KG1 (cell line): ENCODE measurements at places on chromosomes 4 and X.
A peak's percentile ranks its signal among the peaks of the same experiment; 100 is the strongest.

DNA sequence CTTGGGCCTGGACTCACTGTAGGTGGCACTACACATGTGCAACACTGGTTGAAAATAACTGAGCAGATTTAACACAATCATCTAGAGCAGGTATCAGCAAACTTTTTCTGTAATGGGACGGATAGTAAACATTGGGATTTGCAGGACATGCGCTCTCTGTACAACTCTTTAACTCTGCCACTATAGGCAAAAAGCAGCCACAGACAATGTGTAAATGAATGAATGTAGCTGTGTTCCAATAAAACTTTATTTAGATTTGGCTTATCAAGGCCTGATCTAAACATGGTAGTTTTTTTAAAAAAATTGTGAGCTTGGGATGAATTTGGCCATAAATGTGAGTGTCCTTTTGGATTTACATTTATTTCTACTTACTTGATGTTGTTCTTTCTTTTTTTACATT is 407.3 kb downstream of the FAT4 start:
- no peak for DNase-seq

DNA sequence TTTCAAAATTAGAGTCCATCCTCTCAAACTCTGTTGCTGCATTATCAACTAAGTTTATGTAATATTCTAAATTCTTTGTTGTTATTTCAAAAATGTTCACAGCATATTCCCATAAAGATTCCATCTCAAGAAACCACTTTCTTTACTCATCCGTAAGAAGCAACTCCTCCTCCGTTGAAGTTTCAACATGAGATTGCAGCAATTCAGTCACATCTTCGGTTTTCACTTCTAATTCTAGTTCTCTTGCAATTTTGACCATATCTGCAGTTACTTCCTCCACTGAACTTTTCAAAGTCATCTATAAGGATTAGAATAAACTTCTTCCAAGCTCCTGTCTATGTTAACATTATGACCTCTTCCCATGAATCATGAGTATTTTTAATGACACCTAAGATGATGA is 216.6 kb upstream of the SLC7A11 start:
- DNase-seq = no peak

DNA sequence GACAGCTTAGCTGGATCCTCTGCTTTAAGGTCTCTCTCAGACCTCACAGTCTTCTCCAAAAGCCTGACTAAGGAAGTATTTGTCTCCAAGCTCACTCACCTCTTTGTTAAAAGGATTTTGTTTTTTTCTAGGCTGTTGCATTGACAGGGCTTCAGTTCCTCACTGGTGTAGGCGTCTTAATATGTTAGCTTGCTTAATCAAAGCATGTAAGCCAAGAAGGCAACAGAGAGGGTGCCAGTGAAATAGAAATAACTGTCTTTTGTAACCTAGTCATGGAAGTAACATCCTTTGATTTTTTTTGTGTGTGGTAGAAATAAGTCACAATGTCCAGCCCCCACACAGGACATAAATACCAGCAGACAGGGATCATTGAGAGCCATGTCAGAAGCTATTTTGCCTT is 58.8 kb downstream of the FIP1L1 start:
- DNase-seq = no peak

GRCh38 chr4:111228874-111229273 is 606.0 kb upstream of the PITX2 start:
- DNase-seq = no peak

GRCh38 chr4:90025248-90025647 is 101.9 kb upstream of the CCSER1 start:
- no peak for DNase-seq

GRCh38 chr4:498328-498904 is 540 bp downstream of the ZNF721 start:
- DNase-seq = no peak

DNA sequence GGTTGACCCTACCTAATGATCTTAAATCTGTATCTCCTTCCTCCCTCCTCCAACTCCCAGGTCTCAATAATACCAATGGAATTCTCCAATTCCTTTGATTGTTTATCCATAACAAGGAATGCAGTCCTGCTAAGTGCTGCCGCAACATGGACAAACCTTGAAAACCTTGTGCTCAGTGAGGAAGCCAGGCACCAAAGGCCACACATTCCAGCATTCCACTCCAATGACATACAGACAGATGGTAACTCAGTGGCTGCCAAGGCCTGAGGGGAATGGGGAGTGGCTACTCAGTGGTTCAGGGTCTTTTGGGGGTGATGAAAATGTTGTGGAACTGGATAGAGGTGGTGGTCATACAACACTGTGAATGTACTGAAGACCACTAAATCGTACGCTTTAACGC is 10.4 kb downstream of the HAUS7 start:
- DNase-seq = no peak

- peak; percentile 25 for DNase-seq
Measured at GRCh38 chr4:88858752-88859151, 161.1 kb upstream of the NAP1L5 start.

DNA sequence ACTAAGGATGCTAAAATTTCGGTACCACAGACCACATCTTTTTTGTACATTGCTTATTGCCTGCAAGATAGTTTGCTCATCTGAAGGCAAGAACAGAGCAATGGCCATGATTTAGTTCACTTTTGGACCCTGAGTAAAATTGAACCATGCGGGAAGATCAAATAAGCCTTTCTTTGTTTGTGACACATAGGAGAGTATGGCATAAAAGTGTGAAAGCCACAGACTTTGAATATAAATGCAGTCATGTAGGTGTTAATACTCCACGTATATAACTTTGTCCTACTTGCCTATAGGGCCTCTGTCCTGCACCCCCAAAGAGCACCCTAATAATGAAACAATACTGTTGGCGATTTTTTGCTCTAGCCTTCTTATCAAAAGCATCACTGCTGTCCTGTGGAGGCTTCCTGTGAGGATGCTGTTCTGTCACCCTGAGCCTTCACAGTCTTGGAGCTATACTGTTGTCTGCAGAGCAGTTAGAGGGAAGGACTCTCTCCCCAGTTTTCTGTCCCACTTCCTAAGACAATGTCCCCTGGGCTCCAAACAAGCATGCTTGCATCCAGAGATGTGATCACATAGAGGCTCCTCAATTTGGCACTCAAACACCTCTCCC is 10.2 kb upstream of the CXCL13 start:
- DNase-seq = no peak

GRCh38 chr4:4647041-4647440 is 105.2 kb upstream of the STX18 start:
- DNase-seq = no peak

GRCh38 chrX:106955004-106955772 is 35.0 kb downstream of the CLDN2 start:
- DNase-seq = no peak

DNA sequence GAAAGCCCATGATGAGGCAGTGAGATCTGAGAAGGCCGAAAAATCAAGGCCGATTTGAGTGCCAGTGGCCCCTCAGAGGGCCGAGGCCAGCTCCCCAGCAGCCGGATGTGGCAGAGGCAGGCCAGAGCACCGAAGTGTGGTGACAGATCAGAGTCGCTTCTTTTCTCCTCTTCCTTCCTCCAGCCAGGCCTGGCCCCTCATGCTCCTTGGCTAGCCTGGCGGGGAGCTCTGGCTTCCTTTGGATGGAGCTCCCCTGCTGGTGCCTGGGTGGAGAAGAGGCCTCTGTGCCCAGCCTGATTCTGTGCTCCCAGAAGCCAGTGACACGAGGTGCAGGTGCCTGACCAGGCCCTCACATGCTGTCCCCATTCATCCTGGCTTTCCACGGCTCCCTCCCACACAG is 127.2 kb upstream of the PABPC4L start:
- DNase-seq = no peak

- no peak for DNase-seq
Measured at GRCh38 chrX:154795016-154795415, 10.3 kb downstream of the MPP1 start.

DNA sequence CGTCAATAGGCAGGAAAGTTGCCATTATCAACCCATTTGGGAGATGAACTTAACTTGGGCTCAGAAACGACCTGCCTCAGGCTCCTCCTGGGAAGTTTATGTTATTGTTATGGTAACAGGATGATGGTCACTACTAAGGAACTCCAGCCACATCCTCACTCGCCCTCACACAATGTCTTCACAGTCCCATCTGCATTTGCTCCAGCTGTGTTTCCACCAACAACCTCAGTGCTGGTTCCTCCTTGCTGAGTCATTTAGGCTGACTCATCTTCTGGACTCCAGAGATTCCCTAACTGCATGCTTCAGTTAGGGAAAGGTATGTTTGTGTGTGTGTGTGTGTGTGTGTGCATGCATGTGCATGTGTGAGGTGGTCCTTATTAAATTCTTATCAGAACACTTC is 293.4 kb upstream of the BOD1L1 start:
- no peak for DNase-seq

GRCh38 chr4:87839592-87839946 is 6.8 kb downstream of the MEPE start:
- DNase-seq = no peak

- no peak for DNase-seq
Measured at GRCh38 chr4:183390374-183390773, 54.1 kb upstream of the CDKN2AIP start.

DNA sequence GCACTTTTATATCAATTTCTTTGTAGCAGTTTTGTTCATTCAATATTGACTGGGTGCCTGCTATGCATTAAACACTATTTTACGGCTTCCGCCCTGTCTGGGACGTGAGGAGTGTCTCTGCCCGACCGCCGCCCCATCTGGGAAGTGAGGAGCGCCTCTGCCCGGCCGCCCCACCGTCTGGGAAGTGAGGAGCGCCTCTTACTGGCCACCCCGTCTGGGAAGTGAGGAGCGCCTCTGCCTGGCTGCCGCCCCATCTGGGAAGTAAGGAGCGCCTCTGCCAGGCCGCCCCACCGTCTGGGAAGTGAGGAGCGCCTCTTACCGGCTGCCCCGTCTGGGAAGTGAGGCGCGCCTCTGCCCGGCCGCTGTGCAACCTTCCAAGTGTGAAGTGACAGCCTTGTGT is 68.1 kb downstream of the RPS3A start:
- DNase-seq = no peak

- no peak for DNase-seq
Measured at GRCh38 chr4:76624241-76624681, 189.2 kb downstream of the SHROOM3 start.

DNA sequence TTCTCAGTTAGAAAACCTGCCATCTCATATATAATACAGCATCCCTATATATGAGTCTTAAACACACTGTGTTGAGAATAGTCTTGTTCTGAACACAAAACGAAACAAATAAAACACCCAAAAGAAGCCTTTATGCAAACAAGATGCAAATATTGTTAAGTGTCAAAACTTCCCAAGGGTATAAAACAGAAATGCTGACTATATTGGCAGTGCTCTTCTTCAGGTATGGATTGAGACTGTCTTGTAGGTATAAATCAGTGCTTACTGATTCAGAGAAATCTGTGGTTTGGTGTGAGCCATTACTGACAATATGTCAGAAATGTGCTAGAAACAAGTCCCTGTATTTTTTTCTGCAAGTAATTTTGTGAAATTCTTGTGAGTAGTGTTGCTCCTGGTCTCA is 82.8 kb upstream of the CTSO start:
- no peak for DNase-seq

- no peak for DNase-seq
Measured at GRCh38 chr4:20288846-20289512, 37.3 kb downstream of the SLIT2 start.

- no peak for DNase-seq
Measured at GRCh38 chr4:116118221-116118620, 967.2 kb downstream of the TRAM1L1 start.

DNA sequence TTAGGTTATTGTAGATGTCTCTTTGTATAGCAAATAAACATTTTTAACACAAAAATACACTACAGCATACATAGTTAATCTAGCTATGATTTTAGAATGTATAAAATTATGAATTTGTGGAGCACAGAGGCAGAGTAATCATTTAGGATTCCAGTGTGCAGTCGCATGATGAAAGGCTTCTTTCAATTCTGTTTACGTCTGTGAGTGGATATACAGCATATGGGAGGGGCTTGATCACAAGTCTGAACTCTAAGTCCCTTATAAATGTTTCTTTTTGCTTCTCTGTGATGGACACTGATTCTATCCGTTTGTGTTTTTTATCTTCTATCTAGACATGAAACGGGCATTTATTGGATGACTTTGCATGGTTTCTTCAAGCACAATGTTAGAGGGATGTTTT is 1239.6 kb upstream of the AGA start:
- DNase-seq = no peak

DNA sequence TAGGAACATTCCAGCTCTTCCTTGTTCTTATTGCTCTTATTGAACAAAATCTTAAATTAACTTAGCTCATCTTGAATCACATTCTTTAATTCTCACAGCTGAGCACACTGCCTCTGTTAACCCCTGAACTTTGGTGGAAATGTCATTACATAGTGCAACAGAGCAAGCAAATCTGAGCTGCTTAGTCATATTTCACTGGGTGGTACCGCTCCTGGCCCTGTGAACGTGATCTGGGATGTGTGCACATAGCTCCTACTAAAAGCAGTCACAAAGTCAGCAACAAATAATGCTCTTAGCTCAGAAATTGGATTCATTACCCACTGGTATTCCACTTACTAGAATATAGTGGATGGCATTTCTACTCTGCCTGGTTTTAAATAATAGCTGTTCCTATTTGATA is 27.9 kb downstream of the ARHGEF6 start:
- no peak for DNase-seq

- DNase-seq = no peak
Measured at GRCh38 chr4:52094376-52095145, 43.5 kb downstream of the SPATA18 start.

- no peak for DNase-seq
Measured at GRCh38 chr4:153281476-153281875, 63.0 kb upstream of the MND1 start.

- DNase-seq = no peak
Measured at GRCh38 chr4:176584031-176584606, 208.6 kb downstream of the VEGFC start.

DNA sequence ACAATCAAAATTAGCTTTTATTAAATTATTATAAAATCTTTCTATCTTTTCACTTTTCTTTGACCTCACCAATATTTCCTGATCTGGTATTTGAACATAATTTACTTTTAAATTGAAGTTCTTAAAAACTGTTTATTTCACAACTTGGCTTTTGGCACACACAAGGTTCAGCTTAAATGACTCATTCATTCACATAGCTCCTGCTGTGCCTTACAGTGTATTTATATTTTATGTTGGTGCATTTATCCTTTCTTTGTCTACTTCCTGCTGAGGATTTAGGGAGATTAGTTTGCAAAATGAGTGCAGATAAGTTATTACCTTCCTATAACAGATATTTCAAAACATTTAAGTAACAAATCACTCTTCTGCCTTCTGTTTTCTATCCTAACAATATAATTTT is 430.6 kb downstream of the DTHD1 start:
- DNase-seq = no peak

- no peak for DNase-seq
Measured at GRCh38 chrX:73940893-73941470, 363.0 kb upstream of the ZCCHC13 start.

- DNase-seq = no peak
Measured at GRCh38 chrX:44947995-44948394, 75.0 kb downstream of the KDM6A start.

DNA sequence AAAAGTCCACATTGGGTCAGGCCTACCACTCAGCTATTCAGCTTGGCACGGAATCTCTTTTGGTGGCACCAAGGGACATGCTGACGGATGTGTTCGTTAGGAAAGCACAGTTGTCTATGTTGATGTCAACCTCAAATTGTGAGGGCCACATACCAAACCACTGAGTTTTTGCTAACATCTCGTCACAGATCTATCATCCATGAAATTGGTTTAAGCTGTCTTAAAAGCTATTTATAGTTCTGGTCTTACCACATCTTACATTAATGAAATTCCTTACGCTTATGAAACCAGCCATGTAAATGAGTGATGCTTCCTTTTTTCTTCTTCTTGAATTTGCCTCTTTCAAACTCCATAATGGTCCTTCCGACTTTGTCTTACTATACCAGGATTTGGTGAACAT is 101.5 kb downstream of the MGST2 start:
- no peak for DNase-seq
